ENCODE measurements at places on chromosomes 16 and 17.

DNA sequence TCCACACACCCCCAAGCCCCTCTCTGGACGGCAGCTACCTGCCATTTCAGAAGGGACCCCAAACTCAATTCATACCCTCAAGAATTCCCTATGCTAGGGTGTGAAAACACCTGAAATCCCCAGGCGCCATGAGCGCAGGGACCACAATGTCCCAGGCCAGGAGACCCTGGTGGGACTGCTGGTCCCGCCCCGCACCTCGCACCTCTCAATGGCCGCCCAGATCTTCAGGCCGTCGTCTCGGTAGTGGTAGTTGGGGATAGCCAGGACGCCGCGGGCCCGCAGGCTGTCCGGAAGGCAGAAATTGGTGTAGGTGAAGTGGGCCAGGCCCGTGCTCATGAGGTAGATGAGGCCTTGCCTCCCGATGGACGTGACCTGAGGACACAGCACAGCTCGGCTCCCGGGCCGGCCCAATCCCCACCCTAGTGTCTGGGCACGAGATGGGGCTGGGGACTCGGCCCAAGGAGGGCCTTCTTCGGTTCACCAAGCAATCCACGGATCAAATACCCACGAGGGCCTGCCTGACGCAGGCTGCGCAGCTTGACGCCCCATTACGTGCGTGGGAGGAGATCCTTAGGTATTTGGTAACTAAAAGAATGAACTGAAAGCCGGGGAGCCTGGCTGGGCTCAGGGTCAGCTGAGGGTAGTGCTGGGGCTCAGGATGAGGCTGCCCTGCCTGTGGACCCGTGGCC, 9.2 kb downstream of the ALOXE3 start:
- DNase-seq: no peak

- no peak for DNase-seq
Observed at GRCh38 chr17:17835415-17836249, 1.2 kb downstream of the SREBF1 start.

DNA sequence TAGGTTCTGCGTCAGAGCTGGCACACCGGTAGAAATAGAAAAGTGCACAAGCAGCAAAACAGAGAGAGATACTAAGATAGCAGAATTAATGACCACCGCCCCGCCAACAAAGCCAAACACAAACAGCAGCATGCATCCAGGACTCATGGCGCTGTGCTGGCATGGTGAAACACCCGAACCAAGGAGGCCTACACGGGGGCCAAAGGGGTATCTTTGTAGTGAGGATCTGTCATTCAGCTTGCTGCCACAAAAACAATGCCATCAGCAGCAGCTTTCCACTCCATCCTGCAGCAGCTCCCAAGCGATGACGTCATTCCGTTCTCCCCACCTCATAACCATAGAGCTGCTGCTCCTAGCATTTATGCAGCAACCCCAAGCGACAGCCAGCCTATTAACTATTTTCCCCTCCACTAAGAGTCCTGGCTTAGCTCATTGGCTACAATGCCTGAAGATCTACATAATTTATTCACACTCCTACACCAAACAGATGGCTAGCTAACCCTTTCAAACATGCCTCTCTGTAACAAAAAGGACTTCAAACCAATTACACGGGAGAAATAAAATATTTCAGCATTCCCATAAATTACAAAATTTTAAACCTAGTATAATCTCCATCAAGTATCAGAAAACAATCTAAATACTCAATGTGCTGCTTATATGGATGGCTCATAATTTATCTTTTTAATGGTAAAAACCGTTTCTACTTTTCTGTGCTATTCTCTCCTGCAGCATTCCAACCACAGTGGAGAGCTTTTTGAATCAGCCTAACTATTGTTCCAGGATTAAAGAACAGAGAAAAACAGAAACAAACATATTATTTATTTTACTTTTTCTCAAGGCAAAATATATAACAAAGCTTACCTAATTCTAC, 73.9 kb downstream of the SPAG9 start:
- no peak for DNase-seq

- no peak for DNase-seq
Observed at GRCh38 chr17:6452471-6453266, 8.4 kb downstream of the PIMREG start.

DNA sequence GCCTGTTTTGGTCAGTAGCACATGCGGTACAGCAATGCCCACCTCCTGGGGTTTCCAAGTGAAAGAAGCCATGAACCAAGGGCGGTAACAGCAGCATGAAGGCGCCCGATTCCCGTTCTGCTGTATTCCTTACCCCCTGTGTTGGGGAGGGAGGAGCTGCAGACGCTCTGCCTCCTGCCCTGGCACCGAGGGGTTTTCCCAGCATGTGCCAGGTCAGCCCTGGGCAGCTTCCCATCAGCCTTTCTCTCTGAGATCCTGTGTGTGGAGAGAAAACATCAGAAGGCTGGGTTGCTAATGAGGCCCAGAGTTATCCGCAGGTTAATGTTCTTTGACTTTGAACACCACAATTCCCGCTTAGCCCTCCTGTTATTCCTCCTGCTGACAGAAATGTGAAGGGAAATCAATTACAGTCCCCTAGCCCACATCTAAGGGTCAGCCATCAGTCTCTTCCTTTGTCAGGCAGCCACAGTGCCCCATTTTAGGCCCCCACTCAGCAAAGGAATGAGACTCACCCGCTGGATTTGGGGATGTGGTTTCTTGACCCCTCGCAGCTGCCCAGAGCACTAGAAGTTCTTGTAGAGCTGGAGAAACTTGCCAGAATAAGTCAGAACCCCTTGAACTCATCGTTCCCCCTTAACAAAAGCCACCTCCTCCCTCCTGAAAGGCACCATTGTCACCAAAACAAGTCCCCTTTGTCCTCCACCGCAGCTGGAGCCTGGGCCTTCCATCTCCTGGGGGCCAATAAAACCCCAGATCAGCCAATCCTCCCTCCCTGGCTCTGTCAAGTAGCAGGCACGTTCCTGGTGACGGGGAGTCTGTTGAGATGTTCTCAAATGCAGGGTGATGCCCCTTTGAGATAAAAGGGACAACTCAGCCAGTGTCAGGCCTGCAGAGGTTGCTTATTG, 168.5 kb downstream of the KATNIP start:
- DNase-seq: no peak

- no peak for DNase-seq
Observed at GRCh38 chr16:70302745-70303144, 3.8 kb downstream of the DDX19B start.

DNA sequence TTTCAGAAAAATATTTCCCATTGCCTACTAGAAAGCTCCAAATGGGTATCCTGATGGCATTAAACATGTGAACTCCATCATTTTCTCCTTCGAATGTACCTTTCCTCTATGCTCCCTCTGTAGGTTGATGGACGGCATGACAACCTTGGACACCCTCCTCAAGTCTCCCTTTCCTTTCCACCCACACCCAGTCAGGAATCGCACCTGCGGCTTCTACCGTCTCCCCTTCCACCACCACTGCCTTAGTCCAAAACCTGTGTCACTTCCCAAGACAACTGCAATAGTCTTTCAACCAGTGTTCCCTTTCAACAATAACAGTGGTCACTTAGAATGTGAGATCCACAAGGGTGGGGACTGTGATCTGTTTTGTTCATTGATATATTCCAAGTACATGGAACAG, 233.1 kb upstream of the AXIN2 start:
- DNase-seq: no peak

DNA sequence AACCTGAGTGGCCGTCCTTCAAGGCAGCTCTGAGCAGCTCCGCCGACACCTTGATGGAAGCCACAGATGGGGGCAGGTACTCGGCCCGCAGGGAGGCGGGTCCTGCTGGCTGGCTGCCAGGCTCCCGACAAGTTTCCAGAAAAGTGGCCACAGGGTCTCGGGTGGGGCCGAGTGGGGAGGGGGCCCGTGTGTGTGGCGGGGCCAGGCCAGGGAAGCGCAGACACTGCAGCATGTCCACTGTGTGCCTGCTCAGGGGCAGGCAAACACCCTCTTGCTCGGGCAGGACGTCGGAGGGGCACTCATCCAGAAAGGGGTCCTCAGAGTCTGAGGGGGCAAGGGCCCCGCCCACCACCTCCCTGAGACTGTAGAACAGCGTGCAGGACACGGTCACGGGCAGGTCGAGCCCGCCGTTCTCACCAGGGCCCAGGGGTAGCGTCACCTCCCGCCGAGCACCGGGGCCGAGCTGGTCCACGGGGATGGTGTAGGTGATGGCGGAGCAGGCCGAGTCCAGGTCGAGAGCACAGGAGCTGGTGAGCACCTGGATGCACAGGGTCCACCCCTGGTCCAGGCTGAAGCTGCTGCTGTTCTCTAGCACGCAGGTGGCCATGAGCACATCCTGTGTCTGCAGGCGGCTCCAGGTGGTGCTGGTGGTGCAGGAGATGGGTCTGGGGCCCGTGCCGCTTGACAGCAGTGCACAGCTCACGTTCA, 5.1 kb downstream of the FAAP100 start:
- DNase-seq: no peak

- no peak for DNase-seq
Observed at GRCh38 chr16:84107921-84108320, 8.8 kb downstream of the MBTPS1 start.

DNA sequence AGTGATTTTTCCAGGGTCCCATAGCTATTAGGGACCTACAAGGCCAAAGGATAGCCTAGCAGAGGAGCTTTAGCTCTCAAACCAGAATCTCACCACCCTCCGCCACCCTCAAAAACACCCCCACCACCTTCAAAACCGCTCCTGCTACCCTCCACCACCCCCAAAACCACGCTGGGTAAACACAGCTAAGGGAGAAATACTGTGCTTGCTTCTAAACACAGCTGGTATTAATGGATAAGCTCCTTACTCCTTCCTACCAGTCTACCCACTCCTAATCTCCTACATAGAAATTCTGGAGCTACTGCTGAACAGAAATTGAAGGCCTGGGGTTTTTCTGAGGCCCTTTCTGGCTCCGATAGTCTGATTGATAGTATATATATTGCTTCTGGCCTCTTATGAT, 2.2 kb upstream of the LPCAT2 start:
- no peak for DNase-seq

DNA sequence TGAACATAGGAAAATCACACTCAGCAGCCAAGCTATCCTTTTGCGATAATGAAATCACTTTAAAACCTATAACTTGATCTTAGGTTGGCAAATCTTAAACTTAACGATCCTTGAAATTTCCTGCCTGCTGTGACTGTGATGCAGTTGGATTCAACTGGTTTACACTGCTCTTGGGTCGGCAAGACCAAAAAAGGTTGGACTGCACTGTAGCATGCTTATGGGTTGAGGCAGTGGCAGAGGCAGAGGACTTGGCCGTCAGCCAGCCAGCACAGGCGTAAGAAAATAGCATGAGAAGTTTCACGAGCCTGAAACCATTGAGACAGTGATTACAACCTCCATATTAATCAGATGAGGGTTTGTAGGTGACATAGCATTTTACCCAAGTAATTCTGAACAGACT, 21.4 kb downstream of the WSB1 start:
- DNase-seq: no peak

DNA sequence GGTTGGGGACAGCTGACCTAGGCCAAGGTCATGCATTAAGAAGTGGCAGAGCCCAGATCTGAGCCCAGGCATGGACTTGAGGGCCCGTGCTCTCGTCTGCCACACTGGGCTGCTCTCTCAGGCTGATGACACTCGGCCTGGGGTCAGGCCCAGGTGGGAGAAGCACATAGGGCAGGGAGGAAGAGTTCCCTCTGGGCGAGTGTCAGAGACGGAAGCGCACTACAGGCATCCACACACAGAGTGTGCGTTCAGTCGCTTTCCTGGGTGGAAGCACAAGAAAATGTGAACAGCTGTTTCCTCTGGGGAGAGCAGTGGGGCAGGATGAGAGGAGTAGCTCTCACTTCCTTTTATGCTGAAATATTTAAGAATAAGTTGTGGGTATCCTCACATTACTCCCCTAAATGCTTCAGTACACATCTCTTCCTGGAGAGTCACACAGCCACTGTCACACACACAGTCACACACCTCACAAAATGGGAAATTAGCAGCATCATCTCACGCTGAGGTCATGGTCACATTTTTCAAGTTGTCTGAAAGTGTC, 59.7 kb downstream of the B9D1 start:
- no peak for DNase-seq

DNA sequence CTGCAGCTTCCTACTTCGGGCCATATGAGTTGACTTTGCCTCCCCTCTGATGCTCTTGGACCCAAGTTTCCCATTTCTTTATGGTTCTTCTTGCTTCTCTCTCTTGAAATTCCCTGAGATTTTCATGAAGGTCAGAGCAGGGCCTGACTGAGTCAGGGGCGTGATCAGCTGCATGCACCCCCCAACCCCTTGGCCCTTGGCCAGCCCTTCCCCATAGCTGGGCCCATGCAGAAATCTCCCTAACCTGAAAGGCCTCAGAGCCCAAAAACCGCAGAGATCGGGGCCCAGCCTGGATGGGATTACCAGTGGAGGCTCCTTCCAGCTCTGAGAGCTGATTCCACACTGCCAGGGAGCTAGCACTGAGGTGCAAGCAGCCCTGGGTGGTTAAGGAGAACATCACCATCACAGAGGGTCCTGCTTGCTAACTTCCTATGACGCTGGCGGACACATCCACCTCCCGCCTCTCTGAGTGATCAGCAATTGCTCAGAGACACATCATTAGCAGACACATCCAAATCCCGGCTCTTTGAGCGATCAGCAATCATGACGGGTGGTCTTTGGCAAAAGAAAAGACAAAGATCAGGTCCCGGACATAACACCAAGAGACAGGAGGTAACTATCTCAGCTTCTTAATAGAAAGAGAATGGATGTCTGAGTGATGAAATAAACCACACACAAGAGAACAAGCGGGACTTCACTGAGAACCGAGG, 161.5 kb downstream of the C16orf78 start:
- no peak for DNase-seq

GRCh38 chr16:35741546-35741945, 2282.1 kb downstream of the TP53TG3F start:
- no peak for DNase-seq

DNA sequence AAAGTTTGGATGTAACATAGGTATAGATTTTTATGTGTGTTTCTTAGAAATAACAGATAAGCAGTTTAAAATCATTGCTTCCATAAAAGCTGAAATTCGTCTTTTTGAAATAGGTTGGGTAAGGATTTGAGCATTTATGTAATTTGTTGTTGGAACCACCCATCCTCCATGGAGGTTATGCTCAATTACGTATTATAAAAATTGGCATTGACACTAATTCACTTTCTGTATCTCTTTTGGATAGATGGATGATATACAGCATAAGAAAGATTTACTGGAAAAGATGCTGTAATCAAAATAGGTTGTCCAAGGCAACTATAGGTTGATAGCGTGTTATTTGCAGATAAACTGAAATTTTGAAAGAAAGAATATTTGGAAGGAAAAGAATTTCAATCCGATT, 105.5 kb downstream of the PRKCA start:
- DNase-seq: no peak

GRCh38 chr17:83179811-83180210, 100.4 kb downstream of the METRNL start:
- DNase-seq: no peak

- no peak for DNase-seq
Observed at GRCh38 chr17:81635431-81635830, 1.5 kb downstream of the NPLOC4 start.

DNA sequence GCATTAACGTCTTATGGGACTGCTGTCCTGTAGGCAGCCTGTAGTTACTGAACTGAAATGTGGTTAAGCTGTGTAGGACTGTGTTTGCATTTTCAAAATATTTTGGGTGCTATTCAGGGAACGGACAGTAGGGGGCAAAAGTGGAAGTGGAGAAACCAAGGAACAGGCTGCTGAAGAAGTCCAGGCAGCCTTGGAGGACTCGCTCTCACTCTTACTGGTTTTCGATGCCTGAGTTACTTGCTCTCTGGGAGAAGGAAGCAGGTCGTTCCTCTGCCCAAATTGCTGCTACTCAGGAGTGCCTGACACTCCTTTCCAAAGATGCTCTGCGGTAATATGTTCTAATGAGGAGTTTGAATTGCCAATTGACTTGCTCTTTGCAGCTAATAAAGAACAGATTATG, 64.5 kb upstream of the RBFOX1 start:
- DNase-seq: no peak

GRCh38 chr17:16917671-16918394, 54.1 kb downstream of the TNFRSF13B start:
- no peak for DNase-seq

Data from stimulated activated CD4-positive, alpha-beta T cell treated with anti-CD3 and anti-CD28 coated beads, TNF-alpha, amount 100 ng/mL, for 1 hour (primary cell).